D721Med (cell line): ENCODE measurements at places on chromosomes 2 and 18.
A peak's percentile ranks its signal among the peaks of the same experiment; 100 is the strongest.

GRCh38 chr2:218991674-218992168, 1.5 kb downstream of the CRYBA2 start:
- no peak for DNase-seq

- no peak for DNase-seq
These were observed 210.5 kb downstream of the HDAC4 start for GRCh38 chr2:239190361-239190760.

DNA sequence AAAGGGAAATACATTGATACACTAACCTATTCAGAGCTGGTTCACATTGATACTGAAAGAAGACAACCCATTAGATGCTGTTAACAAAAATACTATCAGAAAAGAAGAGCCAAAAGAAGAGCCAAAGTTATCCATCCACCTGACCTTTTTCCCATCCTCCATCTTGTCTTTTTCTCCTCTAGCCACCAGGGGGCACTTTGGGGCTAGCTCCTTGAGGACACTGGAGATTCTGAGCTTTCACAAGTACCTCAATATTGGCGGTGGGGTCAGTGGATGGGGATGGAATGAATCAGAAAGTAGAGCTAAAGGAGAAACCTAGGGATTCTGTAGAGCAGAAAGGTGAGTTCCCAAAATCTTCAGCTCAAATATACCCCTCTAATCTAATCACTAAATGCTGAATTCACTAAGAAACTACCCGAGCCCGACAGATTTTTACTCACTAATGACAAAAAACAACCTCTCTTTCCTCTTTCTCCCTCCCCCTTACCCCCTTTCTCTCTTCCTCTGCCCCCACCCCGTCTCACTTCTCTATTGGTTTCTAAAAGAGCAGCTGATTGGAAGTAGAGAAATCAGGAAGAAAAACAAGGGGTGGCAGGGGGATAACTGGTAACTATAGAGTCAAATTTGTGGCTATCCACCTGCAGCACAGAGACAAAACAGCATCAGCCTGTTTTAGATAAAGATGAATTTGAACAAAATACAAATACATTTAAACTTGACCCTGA, 203.3 kb downstream of the TCF4 start:
- no peak for DNase-seq

GRCh38 chr2:37396890-37397565, 52.6 kb downstream of the QPCT start:
- DNase-seq, result no peak

GRCh38 chr18:57715671-57716070, 87.4 kb downstream of the ATP8B1 start:
- no peak for DNase-seq

GRCh38 chr18:32771871-32772580, 797 bp downstream of the KLHL14 start:
- DNase-seq, result peak; percentile 35

DNA sequence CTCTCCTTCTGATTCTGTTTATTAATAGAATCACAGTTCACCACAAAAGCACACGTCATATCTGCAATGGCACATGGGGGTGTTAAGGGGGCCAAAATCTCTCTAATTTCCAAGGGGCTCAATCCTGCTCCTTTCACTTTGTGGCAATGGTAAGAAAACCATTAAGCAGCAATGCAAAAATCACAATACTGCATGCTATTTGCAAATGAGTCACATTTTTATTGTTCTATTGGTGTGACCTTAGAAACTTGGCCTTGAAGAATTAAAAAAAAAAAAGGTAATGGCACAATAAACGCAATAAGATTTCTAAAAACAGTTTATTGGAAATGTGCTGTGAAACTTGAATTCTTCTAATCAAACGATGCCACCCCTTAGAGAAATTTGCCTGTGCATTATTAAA, 251.5 kb downstream of the ZNF521 start:
- no peak for DNase-seq

DNA sequence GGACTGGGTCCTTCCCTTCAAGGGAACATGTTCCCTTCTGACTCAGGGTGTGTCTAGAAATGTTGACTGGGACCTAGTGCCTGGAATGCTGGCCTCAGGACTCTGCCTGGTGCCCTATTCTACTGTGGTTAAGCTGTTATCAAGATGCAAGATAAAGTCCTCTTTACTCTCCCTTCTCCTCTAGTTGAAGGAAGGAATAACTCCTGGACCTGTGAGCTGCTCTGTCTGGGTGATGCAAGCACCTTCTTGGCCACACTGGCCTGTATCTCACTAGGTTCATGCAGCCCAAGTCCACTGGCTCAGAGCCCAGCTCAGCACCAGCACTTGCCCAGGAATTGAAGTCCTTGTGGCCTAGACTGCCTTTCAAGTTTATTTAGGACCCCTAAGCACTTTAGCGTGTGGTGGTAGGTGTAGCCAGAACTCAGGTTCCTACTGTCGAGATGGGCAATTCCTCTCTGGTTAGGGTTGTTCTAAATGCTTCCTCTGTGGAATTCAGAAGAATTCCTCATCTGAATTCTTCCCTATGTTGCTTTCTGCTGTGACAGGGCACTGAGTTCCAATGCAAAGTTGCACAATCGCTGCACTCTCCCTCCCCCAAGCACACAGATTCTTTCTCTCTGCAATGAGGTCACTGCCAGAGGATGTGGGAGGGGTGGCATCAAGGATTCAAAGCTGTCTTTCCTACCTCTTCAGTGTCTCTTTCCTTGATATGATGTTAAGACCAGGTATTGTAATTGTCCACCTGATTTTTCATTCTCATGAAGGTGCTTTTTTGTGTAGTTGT, 54.7 kb downstream of the VWC2L start:
- DNase-seq, result no peak

GRCh38 chr2:11343650-11344341, 640 bp downstream of the ROCK2 start:
- no peak for DNase-seq

GRCh38 chr2:241126771-241127202, 22.5 kb downstream of the PASK start:
- no peak for DNase-seq

DNA sequence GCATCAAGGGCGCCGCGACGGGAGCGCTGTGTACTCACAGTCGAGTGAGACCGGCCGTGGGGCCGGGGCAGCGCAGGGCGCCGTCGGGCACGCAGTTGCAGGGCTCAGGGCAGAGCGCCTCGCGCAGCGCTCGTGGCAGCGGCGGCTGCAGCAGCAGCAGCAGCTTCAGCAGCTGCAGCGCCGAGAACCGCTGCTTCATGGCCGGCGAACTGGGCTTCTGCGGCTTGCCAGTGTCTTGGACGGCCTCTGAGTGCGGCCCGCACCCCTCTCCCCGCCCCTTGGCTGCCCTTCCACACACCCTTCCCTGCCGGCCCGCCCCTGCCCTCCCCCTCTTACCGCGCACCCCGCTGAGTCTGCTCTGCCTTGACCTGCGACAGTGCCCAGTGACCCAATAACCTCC, at the start of gene LHCGR:
LHCGR (minus strand) TSS at position 252 of the 400 bp plus-strand sequence; CDS start at position 199, 53 bp downstream.
- no peak for DNase-seq

- DNase-seq, result no peak
These were observed 42.4 kb upstream of the MTIF2 start for GRCh38 chr2:55311444-55311870.

DNA sequence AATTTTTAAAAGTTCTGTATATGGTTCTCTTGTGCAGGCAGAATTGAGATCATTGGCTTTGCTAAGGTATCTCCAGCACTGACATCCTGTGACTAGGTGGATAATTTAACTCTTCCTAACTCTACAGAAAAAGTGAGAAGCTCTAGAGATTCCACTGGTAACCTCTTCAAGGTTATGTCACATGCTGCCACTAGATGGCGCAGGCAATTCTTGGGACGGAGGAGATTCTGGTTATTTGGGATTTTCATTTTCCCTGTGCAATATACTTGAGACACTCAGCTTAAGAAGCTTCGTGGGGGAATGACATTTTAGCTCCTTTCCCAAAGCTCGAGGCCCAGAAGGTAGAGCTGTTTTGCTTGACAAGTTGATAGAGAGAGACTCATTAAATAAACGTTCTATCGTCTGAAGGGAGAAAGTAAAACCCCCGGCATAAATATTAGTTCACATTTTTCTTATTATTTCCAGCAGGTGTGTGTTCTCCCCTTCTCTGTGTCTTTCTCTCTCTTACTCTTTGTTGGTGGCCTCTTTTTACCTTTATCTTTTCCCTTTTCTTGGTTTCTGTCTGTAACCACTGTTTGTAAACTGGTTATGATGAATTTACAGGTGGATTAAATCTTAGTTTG, 26.6 kb upstream of the LANCL1 start:
- DNase-seq, result no peak

DNA sequence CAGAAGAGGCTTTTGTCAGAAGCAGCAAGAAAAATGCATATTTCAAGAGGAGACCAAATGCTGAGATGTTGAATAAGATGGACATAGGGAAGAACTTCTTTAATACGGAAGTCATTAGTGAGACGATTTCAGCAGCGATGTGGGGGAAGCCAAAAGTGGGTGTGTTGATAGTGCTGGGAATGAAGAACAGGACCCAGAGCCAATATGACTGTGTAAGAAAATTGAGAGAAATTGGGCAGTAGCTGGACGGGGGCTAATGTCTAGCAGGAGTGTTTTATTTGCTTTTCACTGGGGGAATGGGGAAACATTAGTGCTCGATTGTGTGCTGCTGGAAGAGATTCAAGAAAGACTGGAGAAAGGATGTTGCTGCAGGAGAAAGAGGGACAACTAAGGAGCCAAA, 788.7 kb upstream of the KLHL29 start:
- no peak for DNase-seq

- no peak for DNase-seq
These were observed 5.5 kb downstream of the SYT4 start for GRCh38 chr18:43271593-43272432.

- DNase-seq, result no peak
These were observed 58.4 kb downstream of the ARL4C start for GRCh38 chr2:234438305-234438977.

GRCh38 chr18:64966667-64967066, 784.1 kb upstream of the CDH7 start:
- DNase-seq, result no peak

GRCh38 chr18:8008033-8008432, 440.9 kb downstream of the PTPRM start:
- DNase-seq, result no peak

GRCh38 chr2:144927429-144927828, 407.5 kb upstream of the ZEB2 start:
- DNase-seq, result no peak

GRCh38 chr2:74006459-74006858, 21.7 kb downstream of the TET3 start:
- no peak for DNase-seq

DNA sequence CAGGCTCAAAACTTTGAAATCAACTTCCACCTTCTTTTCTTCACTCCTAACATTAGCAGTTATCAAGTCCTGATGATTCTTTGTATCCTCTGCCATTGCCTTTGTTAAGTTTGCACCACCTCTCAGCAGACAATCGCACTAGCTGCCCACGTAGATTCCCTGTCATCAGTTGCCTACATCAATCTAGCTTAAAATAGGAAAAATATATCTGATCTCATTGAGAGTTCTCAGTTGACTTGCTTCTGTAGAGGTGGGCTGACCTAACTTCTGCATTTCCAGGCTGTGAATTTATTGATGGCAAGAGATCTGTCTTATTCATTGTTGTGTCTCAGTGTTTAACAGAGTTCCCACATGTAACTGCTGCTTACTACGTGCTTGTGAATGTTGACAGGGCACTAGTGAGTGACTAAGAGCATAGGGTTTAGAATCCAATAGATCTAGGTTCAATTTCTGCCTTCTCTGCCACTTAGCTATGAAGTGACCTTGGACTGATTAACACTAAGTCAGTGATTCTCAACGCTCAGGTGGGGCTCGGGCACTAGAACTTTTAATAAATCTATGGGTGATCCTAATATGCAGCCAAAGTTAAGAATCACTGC, 3.7 kb upstream of the INSIG2 start:
- no peak for DNase-seq

DNA sequence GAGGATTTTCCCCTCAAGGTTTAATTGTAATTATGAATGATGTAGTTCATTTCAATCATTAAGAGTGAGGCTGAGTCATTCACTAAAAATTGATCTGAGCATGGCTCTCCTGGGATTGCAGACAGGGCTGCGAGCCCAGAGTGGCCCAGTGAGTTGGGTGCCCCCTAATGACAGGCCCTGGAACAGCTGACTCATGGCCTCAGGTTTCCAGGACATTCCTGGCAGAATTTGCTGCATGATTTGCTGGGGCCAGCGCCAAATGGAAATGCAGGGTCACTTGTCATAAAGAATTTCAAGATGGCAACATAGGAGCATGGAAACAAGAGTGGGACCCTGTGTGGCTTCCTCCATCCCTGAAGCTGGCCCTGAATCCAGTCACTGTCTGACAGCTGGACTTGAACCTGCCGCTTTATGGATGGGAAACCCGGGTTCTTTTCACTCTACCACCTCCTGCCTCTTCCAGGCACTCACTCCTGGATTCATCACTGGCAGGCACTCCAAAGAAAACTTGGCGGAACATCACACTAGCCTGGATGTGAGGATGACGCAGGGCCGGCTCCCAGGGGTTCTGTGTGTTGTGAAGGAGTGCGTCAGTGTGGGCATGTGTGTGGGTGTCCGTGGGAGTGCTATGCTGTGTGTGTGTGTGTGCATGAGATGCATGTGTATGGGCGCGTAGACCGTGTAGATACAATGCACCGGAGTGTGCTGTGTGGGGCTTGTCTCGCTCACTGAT, 15.2 kb downstream of the OTOF start:
- no peak for DNase-seq

DNA sequence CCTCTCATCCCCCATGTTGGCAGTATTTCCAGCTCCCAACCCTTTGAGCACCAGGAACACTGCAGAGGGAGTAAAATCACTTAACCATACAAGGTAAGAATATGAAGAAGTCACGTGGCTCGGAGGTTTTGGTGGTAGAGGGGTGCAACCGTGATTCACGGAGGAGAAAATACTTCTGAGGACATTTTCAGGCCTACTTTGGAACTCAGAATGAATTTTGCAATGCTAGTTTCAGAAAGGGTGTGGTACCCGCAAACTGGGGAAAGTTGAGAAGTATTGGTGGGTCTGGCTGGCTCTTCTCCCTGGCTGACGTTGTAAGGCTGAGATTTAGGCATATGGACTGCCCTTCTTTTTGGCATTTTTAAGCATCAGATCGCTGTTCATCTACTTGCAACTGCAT, 442 bp downstream of the SERPINB5 start:
- no peak for DNase-seq

GRCh38 chr2:24076849-24077534, 866 bp upstream of the SF3B6 start:
- DNase-seq, result no peak

- DNase-seq, result no peak
These were observed 3.8 kb upstream of the ARID5A start for GRCh38 chr2:96532641-96533291.
